SK-N-SH treated with all-trans-retinoic acid at 6 μM for 48 hours (cell line): ENCODE measurements at places on chromosomes 2 and 18.
A peak's percentile ranks its signal among the peaks of the same experiment; 100 is the strongest.

DNA sequence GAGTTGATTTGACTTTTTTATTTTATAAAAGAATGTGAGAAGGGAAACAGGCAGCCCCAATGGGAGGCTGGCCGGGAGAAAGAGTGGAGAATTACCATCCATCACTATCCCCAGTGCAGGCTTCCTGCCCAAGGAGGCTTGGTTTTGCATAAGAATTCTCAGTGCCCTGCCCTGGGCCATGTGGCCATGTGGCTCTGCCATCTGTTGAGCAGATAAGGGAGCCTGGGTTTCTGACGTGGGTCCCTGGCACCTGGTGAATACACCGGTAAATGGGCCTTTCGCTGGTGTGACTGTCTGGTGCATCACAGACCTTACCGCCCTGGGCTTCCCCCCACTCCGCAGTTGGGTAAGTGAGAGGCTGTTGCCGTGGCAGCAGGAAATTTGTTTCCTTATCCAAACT, 54.5 kb upstream of the TMEM163 start:
- ATAC-seq = no peak; the same call in 2 of the 3 replicates

- ATAC-seq = no peak
Observed at GRCh38 chr2:195320413-195320973, 336.5 kb upstream of the SLC39A10 start.

DNA sequence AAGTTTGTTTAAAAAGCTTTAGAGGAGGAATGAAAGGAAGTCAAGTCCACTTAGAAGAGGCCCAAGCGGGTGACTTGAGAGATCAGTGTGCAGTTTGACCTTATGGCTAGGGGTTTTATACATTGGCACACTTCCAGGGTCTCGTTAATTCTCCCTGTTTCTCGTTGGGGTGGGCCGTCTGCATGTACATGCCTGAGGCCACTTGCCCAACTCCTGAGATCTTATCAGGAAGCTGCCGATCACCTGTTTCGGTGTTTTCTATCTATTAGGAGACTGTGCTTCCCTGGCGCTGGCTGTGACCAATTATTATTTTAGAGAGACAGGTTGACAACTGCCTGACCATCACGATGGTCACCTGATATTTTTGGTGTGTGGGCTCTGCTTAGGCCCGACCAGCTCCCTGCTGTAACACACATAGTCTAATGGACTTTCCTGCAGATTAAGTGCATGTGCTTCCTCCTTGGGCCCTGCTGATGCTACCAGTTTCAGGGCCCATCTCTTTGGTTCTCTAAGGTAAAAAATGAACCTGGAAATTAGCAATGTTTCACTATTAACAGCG, 31.0 kb upstream of the MSH6 start:
- ATAC-seq = no peak

DNA sequence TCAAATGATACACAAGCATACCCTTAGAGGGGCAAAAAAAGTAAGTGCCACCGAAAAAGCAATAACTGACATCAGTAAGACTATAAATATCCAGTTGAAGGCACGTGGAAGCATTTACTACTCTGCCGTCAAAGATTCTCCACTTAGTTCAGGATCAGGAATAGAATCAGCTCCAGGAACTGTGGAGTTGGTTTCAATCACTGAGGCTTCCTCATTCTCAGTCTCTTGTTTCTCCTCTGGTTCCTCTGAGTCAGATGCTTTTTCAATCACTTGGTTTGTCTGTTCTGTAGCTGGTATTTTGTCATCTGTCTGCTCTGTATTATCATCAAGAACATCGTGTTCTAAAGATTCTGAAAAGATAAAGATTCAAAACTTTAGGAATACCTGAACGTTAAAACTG, 72.2 kb downstream of the LNPK start:
- ATAC-seq = peak; percentile 25; the same call in 2 of the 3 replicates

GRCh38 chr18:68840554-68841263, 42.8 kb downstream of the CCDC102B start:
- ATAC-seq = peak; percentile 83

GRCh38 chr18:64110692-64111480, 38.0 kb downstream of the LINC00305 start:
- ATAC-seq = no peak

DNA sequence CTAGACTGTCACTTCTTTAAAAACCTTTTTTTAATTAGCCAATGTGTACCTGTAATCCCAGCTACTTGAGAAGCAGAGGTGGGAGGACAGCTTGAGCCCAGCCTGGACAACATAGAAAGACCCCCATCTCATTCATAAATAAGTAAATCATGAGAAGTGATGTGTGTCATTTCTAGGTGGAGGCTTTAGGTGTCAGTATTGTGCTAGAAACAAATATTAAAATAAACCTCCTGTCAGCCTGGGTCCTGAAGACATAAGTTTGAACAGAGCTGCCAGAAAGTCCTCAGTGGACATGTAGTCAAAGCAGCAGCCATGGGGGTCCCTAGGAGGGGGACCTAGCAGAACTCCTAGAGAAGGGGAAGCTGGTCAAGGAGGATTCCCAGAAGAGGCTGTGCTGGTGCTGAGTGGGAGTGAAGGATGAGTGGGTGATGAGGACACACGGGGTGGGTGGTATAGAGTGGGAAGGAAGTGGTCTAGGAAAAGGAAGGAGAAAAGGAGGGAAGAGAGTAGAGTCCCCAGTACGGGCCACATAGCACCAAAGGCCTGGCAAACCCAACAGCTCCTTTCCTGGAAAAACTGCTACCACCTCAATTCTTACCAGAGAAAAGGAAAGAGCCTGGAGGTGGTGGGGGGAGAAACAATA, 316.6 kb upstream of the NCKAP5 start:
- no peak for ATAC-seq

- ATAC-seq = no peak
Observed at GRCh38 chr2:107663632-107664031, 163.1 kb upstream of the RGPD4 start.

GRCh38 chr2:187550857-187551256, 3.4 kb downstream of the TFPI start:
- no peak for ATAC-seq

- ATAC-seq = no peak
Observed at GRCh38 chr18:54116541-54117257, 107.8 kb downstream of the MBD2 start.

GRCh38 chr18:3448838-3449511, 997 bp upstream of the TGIF1 start:
- peak; percentile 10 for ATAC-seq

DNA sequence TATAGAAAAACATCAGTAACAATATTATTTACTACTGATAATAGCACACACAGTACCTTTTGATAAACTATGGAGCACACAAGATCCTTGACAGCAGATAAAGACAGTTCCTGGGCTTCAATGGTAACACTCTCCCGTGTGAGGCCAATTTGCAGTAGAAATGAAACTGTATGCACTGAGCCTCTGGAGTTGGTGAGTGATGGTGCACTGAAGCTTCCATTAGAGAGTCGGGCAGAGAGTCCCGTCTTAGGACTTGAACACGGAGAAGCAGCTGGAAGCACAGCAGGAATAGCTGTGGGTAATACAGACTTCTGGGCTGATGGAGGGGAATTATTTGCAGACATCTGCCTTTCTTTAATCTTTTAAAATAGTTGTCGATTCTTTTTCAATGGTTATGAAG, 8.5 kb downstream of the PRKD3 start:
- no peak for ATAC-seq

DNA sequence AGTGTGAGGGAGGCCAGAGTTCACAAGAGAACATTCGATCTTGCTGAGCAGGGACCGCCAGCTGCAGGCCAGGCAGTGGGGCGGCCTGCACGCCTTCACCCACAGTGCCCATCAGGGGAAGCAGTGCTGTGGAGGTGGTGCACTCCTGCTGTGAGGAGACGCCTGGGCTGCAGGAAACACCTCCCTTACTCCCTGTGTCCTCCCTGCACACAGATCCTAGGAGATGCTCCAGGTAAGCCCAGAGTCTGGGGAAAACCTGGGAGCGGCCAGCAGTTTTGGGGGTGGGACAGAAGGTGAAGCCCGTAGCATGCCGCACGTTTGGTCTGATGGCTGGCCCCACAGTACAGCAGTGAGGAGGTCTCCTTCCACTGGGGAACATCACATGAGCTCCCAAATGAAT, 180.8 kb upstream of the RAB6C start:
- ATAC-seq = no peak

- ATAC-seq = peak; percentile 36; the same call in 1 of the 3 replicates
Observed at GRCh38 chr2:58155160-58155778, 85.9 kb downstream of the FANCL start.

- ATAC-seq = no peak
Observed at GRCh38 chr2:241330616-241330981, 14.9 kb downstream of the SEPTIN2 start.

GRCh38 chr2:160271171-160272086, 71.4 kb upstream of the ITGB6 start:
- no peak for ATAC-seq

DNA sequence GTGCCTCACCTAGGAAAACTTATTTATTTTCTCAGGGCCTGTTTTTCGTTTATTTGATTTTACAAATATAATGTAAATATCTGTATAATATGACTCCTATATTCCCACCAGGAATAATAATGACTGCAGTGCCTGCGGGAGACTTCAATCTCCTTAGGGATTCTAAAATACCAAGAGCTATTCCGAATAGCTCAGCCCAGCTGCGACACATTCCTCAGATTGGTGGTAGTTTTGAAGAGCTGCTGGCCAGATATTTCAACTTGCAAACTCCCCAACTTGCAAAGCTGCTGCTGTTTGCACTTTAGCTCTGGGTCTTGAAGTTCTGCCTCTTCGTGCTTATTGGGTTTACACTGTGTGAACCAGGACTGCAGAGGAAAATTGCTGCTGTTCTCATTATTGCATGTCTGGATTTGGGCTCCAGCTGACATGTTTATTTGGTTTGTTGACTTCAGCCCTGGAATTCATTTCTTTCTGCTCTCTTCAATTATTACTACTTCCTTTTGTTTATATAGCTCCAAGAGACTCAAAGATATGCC, 480.2 kb upstream of the CHST9 start:
- ATAC-seq = no peak

- ATAC-seq = no peak
Observed at GRCh38 chr18:78699499-78699898, 280.1 kb upstream of the SALL3 start.

DNA sequence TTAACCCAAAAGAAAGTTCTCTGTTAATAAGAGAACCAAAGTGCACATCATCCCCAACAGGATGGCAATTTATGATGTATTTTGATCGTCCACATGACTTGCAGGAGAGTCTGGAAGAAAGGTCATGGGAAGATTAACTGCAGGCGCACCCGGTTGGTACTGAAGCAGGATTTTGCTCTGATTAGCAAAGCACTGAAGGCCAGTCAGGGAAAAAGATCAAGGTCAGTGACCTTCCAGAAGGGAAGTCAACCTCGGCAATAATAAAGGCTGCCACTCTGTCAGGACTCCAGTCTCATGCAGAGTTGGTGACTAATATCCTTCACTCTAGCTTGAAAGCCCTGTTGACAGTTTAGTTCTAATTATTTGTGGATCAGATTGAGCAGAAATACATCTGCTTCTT, 432.7 kb upstream of the RAB12 start:
- no peak for ATAC-seq
